ENCODE measurements at places on chromosomes 12 and 14.

DNA sequence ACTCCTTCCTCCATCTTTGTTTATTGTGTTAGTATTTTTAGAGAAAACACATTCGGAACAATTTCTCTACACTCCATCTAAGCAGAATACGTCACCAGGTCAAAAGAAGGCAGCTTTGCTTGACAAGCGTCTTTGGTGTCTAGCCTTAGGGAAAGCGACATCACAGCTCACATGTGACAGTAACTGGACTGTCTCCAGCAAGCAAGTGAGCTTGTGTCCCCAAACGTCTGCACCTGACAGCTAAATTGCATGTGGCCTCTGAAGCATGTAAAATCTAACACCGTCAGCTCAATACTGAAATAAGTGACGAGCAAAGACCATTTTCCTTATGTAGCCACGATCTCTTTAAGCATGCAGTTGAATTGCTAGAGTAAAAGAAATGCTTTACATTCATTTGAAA lies 509.8 kb downstream of the GLT1D1 start:
- H3K36me3 ChIP-seq: no peaks in the 10 kb centered on the region
- H3K4me1 ChIP-seq: no peaks in the 10 kb centered on the region
- peaks cover 23% of the 10 kb centered on the region for H3K27me3 ChIP-seq
- DNase-seq: no peak

GRCh38 chr14:92670643-92671366 lies 77.6 kb downstream of the LGMN start:
- H3K27me3 ChIP-seq: peaks cover 3% of the 10 kb centered on the region
- H3K4me1 ChIP-seq: no peaks in the 10 kb centered on the region
- no peaks in the 10 kb centered on the region for H3K36me3 ChIP-seq
- no peak overlapping the region for H3K4me3 ChIP-seq
- no peak for DNase-seq

DNA sequence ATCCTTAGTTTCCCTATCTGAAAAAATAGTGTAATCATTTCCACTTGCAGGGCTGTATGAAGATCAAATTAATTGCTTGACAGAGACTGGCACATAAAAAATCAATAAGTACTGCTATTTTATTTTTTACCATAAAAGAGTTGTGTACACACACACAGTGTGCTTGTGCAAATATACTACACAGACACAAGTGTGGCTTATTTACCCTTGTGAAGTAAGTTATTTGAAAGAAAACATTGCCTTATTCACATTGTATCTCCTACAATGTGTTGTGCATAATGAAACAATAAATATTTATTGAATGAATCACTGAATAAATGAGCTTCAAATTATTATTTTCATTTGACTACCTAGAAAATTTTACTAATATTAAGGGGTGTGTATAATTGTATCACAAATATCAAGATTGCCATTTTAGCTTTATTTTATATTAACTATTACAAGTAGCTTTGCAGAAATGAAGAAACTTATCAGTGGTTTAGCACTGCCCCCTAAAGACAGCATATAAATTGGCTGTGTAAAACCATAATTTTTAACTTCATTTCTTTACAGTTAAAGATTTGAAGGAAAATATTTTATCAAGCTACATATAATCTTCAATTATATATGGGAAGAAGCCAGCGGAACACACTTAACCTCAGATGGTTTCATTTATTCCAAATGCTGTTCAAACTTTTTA lies 11.3 kb downstream of the GARIN6 start:
- H3K27ac ChIP-seq: no peak overlapping the region
- H3K27me3 ChIP-seq: no peaks in the 10 kb centered on the region
- H3K4me3 ChIP-seq: no peak overlapping the region
- H3K36me3 ChIP-seq: no peaks in the 10 kb centered on the region
- DNase-seq: no peak

- no peaks in the 10 kb centered on the region for H3K36me3 ChIP-seq
- H3K4me3 ChIP-seq: no peak overlapping the region
- H3K27me3 ChIP-seq: peaks cover 7% of the 10 kb centered on the region
- H3K4me1 ChIP-seq: peaks cover 25% of the 10 kb centered on the region
Measured at GRCh38 chr14:33811721-33812120, 139.2 kb downstream of the EGLN3 start.

- H3K27ac ChIP-seq: no peak overlapping the region
- no peak overlapping the region for H3K4me3 ChIP-seq
- no peak for DNase-seq
- H3K27me3 ChIP-seq: peaks cover 3% of the 10 kb centered on the region
- H3K36me3 ChIP-seq: no peaks in the 10 kb centered on the region
Measured at GRCh38 chr12:59010941-59011340, 90.6 kb upstream of the LRIG3 start.

DNA sequence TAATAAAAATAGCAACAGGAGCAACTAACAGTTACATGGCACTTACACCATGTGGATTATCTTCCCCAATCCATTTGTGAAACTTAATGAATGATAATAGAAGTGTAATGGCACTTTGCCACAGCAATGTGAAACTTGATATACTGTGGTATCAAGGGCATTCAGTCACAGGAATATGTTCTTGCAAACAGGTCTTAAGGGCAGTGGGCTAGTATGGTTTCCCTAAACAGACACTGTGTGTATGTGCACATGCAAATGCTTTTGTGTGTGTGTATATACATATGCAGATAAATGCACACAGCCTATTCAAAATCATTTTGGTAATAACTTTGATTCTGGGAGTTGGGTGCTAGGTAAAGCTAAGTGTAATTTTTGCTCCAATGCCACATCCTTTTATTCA lies 26.2 kb upstream of the ARHGAP5 start:
- no peaks in the 10 kb centered on the region for H3K4me1 ChIP-seq
- no peak overlapping the region for H3K27ac ChIP-seq
- H3K27me3 ChIP-seq: no peaks in the 10 kb centered on the region
- H3K36me3 ChIP-seq: no peaks in the 10 kb centered on the region
- H3K4me3 ChIP-seq: no peak overlapping the region

DNA sequence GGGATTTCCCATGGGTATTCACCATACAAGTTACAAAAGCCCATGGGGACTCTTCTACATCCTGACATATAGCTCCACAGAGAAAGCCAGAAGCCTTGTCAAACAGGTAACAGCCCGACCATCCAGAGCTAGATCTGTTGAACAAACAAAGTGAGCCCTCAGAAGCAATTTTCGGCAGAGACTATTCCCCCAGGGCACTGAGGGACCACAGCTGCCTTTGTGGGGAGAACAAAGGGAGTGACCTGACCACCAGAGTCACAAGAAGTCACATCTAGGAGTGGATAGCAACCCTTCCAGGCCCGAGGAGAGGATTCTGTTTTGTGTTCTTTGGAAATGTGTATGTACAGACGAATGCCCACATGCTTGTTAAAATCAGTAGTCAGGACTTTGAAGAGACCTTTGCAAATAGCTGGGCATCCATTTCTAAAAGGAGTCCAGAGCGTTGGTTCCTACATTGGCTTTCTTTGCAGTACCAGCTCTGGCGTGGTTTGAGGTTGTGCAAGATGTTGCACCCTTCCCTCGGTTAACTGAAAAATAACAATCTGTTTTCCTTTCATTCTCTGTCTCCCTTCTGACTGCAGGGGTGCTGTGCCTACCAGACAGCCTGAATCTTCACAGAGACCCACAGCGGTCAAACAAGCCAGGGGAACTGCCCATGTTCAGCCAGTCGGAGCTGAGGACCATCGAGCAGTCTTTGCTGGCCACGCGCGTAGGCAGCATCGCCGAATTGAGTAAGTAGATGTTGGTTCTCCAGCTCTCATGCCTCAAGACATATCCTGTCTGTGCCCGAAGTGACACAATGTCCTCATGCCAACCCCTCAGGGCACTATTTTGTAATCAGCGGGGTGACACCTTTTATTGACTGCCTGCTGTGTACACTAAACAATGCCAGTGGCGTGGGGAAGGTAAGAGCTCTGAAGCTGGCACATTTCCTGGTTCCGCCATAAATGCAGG lies 165.4 kb upstream of the PWP1 start:
- no peak for DNase-seq
- H3K4me1 ChIP-seq: peaks cover 18% of the 10 kb centered on the region
- H3K27me3 ChIP-seq: peaks cover 11% of the 10 kb centered on the region
- H3K36me3 ChIP-seq: peaks cover 22% of the 10 kb centered on the region

DNA sequence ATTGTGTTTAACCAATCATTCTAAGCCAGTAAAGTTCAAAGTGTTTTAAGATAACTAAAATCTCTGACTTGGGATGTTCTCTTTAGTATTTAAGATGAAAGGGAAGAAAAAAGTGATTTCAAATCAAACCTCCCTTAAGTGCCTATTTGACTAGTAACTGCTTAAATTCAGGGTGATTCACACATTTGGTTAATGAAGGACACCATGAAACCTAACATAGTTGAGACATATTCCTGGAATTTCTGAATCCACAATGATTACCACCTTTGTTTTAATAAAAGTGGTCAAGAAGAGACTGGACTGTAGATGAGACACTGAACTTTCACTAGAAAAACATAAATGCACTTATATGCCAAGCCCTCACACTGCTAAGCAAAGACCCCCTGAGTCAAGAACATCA lies 138.7 kb downstream of the MED13L start:
- H3K27me3 ChIP-seq: peaks cover 3% of the 10 kb centered on the region
- H3K27ac ChIP-seq: peak overlapping the region; percentile 97
- no peaks in the 10 kb centered on the region for H3K36me3 ChIP-seq
- no peak for DNase-seq
- H3K4me3 ChIP-seq: no peak overlapping the region
- H3K4me1 ChIP-seq: peaks cover 72% of the 10 kb centered on the region

DNA sequence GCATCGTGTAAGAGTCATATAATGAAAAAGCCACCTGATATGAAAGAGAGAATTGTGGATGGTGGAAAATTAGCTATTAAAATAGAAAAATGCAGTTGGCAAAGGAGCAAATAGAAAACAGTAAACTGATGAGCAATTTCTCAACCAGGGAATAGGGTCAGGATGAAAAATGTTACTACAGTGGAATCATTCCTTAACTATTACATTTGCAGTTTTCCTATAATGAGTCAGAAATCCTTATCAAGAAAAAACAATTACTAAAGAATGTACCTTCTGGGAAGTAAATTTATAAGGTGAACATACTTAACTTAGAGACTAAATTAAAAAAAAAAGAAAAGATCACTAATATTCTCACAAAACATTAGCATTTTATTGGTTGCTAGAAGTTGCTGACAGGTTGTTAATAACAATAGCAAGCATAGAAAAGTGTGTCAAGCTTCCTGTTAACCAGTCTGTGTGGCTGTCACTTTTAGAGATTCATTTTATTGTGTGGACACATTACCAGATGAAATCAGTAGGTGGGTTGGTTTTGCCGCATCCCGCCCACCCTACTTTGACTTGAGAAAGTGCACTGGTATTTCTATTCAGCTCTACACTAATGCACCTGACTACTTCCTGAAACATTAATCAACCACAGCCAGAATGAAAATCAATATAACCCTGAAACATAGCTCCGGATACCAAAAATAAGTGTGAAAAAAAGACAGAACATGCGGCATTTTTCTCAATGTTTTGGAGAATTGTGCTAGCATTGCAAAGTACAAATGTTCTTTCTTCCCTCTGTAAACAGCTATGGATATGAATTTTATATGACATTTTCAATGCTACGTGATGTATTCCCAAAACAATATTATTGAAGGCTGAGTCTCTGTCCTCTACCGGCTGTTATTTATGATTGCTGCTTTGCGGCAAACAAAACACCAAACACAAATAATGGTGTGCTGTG lies 576.7 kb downstream of the SLC16A7 start:
- H3K4me1 ChIP-seq: peaks cover 27% of the 10 kb centered on the region
- no peaks in the 10 kb centered on the region for H3K36me3 ChIP-seq
- H3K27me3 ChIP-seq: peaks cover 4% of the 10 kb centered on the region
- peak overlapping the region; percentile 43 for H3K27ac ChIP-seq
- DNase-seq: no peak

DNA sequence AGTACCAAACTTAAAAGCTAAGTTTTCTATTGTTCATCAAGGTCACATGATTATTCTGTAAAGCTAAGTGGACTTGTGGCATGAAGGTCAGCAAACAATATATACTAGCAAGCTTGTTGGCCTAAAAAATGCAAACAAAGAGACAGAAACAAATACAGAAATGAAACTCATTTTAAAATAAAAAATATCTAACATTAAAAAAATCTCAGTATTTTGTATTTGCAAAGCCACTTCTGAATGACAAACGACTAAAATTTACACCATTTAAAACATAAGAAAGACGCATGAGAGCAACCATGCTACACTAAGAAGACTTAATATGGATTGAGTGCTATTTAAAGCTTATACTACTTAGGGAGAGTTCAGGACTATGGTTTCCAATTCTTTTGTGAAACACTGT lies 72.8 kb upstream of the BBS10 start:
- H3K4me3 ChIP-seq: no peak overlapping the region
- H3K4me1 ChIP-seq: peaks cover 10% of the 10 kb centered on the region
- H3K27me3 ChIP-seq: no peaks in the 10 kb centered on the region
- DNase-seq: no peak
- H3K36me3 ChIP-seq: peaks cover 24% of the 10 kb centered on the region

- peak overlapping the region; percentile 91 for H3K4me3 ChIP-seq
- H3K27ac ChIP-seq: no peak overlapping the region
- DNase-seq: peak; percentile 64
- peaks cover 82% of the 10 kb centered on the region for H3K27me3 ChIP-seq
- peaks cover 23% of the 10 kb centered on the region for H3K4me1 ChIP-seq
Measured at GRCh38 chr12:107320929-107321631, 227.7 kb upstream of the CRY1 start.

- H3K4me3 ChIP-seq: no peak overlapping the region
- no peak for DNase-seq
- no peak overlapping the region for H3K27ac ChIP-seq
- peaks cover 8% of the 10 kb centered on the region for H3K4me1 ChIP-seq
- H3K27me3 ChIP-seq: peaks cover 12% of the 10 kb centered on the region
Measured at GRCh38 chr12:105431537-105432100, 101.1 kb downstream of the C12orf75 start.

DNA sequence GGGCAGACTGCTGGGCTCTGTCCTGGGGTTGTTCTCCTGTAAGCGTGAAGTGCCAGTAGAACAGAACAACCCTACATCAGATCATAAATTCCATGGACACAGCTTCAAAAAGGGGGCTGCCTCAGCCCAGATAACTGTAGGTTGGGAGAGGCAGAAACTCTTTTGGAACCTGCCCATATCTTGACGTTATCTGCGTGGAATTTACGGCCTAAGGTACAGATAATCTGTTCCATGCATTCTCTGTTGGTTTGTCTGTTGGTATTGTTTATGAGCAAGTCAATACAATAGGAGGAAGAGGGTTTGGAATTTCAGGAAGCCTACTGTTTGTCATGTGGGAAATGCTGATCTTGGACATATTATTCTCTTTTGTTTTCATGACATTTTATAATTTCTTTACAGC lies 36.7 kb downstream of the SLC25A47 start:
- DNase-seq: no peak
- H3K27me3 ChIP-seq: no peaks in the 10 kb centered on the region
- no peak overlapping the region for H3K27ac ChIP-seq

GRCh38 chr12:74339211-74339610 lies 198.4 kb upstream of the ATXN7L3B start:
- no peaks in the 10 kb centered on the region for H3K27me3 ChIP-seq
- no peak for DNase-seq
- no peak overlapping the region for H3K4me3 ChIP-seq
- no peaks in the 10 kb centered on the region for H3K4me1 ChIP-seq
- no peaks in the 10 kb centered on the region for H3K36me3 ChIP-seq

DNA sequence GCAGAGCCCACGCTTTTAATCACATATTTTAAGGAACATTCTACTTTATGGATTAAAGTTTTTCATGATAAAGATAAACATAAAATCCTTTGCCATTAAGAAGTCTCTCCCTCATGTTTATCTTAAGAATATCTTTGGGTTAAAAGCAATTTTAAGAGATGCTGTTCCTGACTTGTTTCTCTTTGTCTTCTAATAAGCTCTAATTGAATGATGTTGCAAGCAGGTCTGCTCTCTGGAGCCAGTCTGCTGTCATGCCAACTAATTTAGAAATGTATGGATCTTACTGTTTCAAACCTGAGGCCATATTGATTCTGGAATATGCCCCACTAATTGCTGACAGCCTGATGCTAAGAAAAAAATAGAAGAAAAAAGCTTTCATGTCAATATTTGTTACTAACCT lies 173.6 kb downstream of the TTC8 start:
- peaks cover 16% of the 10 kb centered on the region for H3K27me3 ChIP-seq
- no peak overlapping the region for H3K27ac ChIP-seq
- H3K4me3 ChIP-seq: no peak overlapping the region
